ENCODE measurements at places on chromosomes 6 and 20.

GRCh38 chr20:5827861-5828260 lies 77.7 kb downstream of the SHLD1 start:
- no peak for DNase-seq

DNA sequence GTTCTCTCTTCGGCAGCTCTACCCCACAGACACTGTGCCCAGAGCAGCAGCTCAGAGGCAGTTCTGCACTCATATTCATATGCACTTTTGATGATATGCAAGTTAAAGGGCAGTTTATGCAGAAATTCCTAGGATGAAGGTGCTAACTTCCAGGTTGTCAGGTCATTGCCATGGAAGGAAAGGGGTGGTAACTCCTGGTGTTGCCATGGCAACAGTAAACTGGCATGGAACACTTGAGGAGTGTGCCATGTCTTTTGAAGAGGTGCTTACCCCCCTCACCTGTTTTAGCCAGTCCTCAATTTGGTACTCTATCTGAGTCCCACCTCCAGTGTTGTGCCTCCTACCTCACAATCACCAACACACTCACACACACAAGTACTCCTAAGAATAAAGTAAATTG lies 539.4 kb upstream of the BTBD3 start:
- no peak for DNase-seq

DNA sequence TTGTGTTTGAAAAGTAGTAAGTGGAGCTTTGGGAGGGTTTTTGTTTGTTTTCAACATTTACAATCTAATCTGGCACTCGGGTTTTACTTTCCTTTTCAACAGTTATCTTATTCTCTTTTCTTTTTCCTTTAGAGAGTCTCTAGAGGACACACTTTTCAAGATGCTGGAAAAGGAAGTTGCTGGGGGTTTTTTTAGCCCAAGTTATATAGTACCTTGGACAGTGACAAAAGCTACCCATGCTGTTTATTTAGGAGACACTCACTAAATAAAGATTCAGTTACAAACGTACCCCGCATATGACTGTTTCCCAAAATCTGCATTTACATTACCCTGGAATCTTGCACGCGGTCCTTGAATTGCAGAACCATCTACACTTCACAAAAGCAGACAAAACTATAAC lies 78.8 kb downstream of the MAP7 start:
- no peak for DNase-seq

DNA sequence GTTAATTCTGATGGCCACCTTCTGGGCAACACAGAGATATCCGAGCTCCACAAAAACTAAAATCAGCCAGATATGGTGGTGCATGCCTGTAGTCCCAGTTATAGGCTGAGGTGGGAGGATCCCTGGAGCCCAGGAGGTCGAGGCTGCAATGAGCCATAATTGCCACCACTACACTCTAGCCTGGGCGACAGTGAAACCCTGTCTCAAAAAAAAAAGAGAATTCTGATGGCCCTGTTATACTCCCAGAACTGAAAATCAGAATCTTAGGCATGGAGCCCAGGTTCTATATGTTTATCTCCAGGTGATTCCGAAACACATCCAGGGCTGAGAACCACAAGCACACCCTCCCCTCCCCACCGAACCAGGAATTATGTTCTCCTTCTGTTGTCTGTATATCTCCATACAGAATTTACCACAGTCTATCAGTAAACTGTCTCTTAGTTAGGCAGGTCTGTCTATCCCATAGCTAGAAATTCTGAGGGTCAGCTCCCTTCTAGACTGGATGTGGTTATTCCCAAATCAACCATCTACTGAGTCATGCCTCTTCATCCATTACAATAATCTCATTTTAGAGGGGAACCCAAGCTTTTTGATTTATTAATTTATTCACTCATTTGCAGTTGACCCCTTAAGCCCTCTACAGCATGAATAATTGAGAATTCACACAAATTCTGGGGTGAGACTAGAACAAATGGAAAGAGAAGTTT lies 24.8 kb upstream of the CCND3 start:
- no peak for DNase-seq

- no peak for DNase-seq
Observed at GRCh38 chr6:1380625-1381427, 8.6 kb upstream of the FOXF2 start.

- no peak for DNase-seq
Observed at GRCh38 chr6:112008482-112008881, 45.4 kb upstream of the CCN6 start.

GRCh38 chr20:57308451-57309271 lies 20.9 kb upstream of the SPO11 start:
- DNase-seq, result no peak

GRCh38 chr20:50724851-50725723 lies 6.3 kb upstream of the PARD6B start:
- DNase-seq, result peak; percentile 25

- no peak for DNase-seq
Observed at GRCh38 chr6:33277663-33278391, 904 bp downstream of the B3GALT4 start.

DNA sequence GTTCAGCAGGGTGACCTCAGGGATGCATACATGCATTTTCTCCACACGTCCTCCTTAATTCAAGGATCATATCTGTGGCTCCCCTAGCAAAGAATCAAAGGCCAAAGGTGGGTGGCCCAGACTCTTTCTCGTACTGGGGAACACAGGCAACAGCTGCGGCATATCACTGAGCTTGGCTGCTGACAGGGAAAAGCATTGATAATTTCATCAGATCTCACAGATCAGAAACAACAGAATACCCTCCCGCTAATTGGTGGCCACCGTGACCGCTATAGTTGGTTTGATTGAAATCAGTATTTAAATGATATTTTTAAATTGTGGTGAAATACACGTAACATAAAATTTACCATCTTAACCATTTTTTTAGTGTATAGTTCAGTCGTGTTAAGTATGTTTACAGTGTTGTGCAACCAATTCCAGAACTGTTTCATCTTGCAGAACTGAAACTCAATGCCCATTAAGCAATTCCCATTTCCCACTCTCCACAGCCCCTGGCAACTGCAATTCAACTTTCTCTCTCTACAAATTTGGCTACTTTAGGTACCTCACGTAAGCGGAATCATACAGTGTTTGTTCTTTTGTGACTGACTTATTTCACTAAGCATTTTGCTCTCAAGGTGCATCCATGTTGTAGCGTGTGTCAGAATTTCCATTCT lies 74.7 kb upstream of the TMEM170B start:
- no peak for DNase-seq

- no peak for DNase-seq
Observed at GRCh38 chr20:20440481-20440880, 72.6 kb downstream of the INSM1 start.

DNA sequence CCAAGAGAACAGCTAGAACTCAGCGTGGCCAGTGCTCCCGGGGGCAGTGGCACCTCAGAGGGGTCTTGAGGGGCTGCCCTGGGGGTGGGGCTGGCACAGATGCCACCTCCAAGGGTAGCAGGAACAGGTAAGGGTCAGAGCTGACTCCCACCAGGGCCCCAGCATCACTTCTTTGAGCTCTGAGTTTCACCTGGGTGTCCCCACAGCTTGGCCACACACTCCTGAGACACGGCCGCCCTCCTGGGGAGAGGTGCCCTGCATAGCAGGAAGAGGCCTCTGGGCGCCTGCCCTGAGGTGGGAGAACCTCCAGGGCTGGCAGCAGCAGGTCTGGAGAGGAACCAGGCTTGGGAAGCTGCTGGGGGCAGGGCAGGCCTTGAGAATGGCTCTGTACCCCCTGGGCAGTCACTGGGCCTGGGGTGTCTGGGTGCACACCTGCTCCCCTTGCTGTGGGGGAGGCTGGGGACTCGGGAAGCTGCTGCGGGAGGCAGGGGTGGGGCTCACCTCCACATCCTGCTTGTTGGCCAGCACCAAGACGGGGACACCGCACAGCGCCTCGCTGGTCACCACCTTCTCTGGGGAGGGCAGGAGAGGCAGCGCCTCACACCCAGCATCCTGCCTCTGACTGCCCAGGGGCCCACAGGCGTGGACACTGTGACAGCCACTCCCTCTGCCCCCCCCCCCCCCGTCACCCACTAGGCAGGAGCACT lies 5.0 kb downstream of the TNFRSF6B start:
- DNase-seq, result no peak

DNA sequence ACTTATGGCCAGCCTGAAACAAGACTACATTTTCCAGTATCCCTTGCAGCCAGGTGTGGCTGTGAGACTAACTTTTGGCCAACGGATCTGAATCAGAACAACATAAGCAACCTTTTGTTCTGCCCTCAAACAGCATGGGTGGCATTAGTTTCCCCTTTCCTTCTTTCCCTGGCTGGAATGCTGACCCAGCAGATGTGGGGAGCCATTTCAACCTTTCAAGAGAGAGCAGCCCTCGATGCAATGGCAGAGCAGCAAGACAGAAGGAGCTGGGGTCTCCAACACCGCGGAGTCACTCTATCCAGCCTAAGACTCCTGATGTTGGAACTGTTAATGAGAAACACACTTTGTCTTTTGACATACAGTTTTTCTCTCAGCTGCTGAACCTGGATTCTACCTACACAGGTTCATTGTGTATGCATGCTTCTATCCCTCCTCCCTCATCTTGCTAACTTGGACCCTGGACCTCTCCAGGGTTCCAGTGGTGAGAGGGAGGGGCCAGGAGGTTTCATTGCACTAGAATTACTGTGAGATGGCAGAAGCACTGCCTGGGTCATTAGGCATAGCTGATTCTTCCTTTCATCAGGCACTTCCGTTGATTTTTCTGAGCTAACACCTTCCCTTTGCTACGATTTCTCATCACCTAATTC lies 28.8 kb upstream of the DDR1 start:
- DNase-seq, result no peak

GRCh38 chr6:3847521-3847920 lies 1.7 kb upstream of the FAM50B start:
- DNase-seq, result peak; percentile 78

- peak; percentile 74 for DNase-seq
Observed at GRCh38 chr6:41103847-41104246, 31.1 kb downstream of the NFYA start.

Data from activated CD4-positive, alpha-beta T cell treated with anti-CD3 and anti-CD28 coated beads, Interleukin-2, amount 50 U/mL, for 16 hours (primary cell).